OCI-LY7 (cell line): ENCODE measurements at places on chromosomes 6 and 20.

DNA sequence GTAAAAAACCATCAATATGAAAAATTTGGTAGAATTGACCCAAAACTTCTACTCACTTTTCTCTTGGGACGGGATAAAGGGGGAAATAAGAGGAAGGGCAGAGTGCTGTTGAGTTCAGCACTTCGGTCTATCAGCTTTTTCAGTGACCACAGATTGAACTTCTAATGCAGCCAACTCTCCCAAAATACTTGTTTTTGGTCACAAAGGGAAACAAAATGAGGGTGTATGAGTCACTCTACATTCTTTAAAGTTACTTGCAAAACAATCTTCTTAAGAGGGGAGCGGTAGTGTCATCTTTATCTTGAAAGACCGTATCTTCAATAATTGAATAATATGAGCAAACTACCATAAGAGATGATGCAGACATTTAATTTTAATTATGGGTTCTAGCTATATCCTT is 661.3 kb downstream of the CD109 start:
- no peak for DNase-seq

DNA sequence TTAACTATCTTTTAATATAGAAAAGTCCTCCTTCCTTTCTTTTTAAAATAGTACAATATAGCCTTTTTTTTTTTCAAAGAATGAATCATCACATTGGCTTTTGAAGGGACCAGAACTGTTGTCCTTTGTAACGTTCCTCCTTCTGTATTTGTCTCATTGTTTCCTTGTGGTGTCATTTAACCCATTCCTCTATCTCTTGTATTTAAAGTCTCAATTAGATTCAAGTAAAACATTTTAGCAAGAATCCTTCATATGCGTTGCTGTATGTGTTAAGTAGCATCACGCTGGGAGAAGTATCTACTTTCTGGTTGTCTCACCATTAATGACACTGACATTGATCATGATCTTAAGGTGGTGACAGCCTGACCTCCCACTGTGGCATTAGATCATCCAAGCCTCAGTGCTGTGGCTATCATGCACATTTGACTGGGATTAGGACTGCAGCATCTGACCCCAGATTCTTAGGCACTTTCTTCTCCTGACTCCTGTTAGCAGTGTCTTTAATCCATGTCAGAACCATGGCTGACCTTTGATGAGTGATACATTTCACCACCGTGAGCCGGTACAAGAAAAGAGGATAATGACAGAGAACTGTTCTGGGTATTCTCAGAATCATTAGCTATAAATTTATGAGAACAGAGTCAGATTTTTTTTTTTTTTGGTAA is 67.5 kb upstream of the TFB1M start:
- no peak for DNase-seq

DNA sequence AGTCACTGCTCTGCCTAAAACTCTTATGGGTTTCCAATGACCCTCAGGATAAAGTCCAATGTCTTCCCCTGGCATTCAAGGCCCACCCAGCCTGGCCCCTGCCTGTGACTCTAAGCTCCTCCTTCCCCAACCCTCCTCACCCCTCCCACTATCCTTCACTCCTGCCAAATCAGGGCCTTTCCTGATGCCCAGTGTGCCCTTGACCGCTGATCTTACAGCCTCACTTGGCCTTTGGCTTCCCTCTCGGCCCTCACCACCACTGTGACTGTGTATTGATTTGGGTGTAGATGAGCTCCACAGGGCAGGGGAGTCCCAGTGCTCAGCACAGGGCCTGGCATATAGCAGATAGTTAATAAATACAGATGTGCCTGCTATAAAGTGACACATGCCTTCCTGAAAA is 115.7 kb downstream of the TOX2 start:
- no peak for DNase-seq

- DNase-seq, result no peak
These were observed 228.7 kb upstream of the RREB1 start for GRCh38 chr6:6878887-6879585.

DNA sequence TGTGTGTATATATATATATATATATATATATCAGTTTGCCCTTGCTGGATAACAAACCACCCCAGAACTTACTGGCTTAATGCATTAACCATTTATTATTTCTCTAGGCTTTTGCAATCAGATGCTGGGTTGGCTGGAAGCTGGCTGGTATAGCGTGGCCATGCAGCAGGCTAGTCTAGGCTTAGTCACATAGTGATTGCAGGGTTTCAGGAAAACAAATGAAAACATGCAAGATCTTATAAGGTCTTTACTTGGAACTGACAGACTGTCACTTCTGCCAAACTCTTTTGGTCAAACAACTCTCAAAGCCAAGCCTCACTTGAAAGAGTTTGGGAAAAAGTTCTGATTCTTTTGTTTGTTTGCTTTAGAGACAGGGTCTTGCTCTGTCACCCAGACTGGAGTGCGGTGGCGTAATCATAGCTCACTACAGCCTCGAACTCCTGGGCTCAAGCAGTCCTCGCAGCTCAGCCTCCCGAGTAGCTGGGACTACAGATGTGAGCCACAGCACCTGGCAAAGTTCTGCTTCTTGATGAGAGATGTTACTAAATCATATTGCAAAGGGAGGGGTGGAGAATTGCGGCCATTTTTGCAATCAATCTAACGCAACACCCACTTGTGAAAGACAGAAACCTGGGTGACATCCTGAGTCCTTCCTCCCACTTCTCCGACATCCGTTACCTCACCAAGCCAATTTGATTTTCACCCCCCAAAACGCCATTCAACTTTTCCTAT is 74.6 kb upstream of the RNF24 start:
- no peak for DNase-seq

DNA sequence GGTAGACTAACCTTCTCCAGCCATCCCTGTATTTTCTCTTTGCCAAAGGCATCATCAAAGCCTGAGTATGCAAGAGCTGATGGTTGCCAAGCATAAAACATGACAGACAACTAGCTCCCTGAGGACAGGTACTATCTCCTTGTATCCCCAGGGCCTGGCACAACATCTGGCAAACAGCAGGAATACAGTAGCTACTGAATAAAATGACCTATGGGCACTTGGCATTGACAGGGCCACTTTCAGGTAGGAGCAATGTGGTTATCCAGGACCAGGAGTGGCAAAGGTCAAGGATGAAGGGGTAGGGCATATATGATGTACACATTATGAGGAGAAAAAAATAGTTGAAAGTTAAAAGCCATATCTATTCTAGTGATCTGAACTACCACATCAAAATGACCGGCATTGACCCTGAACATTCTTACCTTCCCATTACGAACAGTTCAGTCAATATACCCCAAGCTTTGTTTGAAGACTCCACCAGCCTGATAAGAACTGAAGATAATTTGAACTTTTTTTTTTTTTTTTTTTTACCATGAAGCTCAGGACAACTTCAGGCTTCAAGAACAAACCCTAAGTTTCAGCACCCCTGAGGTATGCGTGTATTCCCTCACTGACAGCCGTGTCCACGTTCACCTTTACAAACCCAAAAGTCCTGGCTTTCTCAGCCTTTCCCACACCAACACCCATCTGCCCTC is 12.3 kb downstream of the ABHD12 start:
- no peak for DNase-seq

- no peak for DNase-seq
These were observed 9.5 kb downstream of the ALDH5A1 start for GRCh38 chr6:24504287-24504648.
